Breast epithelium (tissue), 4 donors: ENCODE measurements at places on chromosomes 6 and 20.

- DNase-seq = no peak
Measured at GRCh38 chr6:17584241-17584803, 15.8 kb upstream of the FAM8A1 start.

DNA sequence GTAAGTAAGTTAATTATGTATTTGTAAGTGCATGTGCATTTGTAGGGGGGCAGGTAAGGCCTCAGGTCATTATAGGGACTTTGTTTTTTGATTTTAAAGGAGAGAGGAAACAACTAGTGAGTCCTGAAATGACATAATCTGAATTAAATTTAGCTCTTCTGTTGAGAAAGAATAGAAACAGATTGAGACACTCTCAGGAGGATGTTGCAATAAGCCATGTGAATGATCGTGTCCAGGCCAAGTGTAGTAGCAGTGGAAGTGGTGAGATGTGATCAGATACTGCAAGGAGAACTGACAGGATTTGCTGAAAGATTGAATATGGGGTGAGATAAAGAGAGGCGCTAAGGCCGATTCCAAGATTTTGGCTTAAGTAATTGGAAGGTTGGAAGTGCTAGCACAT is 2.6 kb upstream of the CENPW start:
- peak; percentile 40 for DNase-seq

- DNase-seq = no peak
Measured at GRCh38 chr6:106102034-106102433, 15.9 kb downstream of the PRDM1 start.

DNA sequence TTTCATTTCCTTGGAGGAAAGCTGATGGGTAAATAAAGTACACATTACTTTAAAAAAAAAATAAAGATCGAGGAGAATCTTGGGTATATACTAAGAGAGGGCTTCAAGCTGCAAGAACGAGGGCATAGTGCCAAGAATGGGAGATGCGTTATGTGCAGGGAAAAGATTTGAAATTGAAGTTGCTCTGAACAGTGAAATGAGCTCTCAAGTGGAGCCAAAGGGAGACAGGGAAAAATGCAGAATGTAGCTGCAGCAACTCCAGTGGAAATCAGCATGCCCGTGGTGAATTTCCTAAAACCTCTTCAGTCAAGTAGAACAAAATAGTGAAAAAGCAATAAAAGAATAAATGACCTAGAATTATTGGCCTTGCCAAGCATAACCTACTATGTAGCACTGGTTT is 11.4 kb upstream of the COL9A1 start:
- DNase-seq = no peak

DNA sequence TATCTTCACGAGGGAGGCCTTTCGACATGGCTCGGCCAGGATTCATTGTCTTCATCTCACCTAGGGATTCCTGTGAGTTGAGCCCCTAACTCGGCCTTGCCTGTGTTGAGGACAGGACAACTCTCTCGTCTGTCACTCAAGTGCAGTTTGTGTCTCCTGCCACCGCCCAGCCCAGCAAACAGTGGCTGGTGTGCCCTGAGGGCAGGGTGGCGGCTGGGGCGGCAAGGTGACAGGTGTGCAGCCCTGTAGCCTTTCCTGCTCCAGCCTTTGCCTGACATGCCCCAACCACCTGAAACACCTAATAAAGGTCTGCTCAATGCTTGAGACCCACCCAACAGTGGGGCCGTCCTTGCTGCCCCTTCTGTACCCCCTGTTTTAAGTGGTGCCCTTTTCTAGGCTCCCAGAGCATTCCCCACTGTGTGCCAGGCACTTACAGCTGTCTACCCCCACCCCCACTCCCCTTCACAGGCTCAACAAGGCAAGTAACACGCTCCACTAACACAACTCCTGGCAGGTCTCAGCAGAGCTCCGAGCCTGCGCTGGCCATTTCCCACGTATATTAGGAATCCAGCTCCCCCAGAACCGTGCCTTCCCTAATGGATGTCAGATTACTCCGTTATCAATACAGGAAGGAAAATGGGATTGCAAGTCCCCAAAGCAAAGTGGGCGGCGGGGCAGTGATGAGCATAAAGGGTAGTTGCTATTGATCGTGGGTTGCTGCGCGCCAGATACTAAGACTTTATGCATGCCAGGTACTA is 17.7 kb downstream of the GFRA4 start:
- DNase-seq = no peak

DNA sequence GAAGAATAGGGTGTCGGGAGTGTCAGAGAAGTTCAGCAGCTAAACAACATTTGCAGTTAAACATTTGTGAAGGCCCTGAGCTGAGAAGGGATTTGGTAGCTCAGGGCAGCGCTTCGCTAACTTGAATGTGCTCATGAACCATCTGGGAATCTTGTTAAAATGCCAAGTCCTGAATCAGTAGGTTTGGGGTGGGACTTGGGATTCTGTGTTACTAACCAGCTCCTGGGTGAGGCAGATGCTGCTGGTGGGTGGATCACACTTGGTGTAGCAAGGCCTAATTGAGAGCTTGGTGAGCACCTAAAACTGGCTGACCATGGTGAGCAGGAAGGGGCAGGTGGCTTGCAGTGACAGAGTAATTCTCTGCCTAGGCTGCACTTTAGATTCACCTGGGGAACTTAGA is 5.9 kb downstream of the PTPRA start:
- no peak for DNase-seq

DNA sequence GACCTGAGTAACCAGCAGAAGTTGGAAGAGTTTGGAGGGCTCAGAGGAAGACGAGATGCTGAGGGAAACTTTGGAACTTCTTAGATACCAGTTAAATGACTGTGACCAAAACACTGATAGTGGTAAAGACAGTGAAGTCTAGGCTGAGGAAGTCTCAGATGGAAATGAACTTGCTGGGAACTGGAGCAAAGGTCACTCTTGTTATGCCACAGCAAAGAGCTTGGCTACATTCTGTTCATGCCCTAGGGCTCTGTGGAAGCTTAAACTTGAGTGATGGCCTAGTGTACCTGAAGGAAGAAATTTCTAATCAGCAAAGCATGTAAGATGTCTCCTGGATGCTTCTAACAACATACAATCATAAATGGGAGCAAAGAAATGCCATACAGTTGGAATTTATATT is 24.7 kb downstream of the WDR27 start:
- no peak for DNase-seq

DNA sequence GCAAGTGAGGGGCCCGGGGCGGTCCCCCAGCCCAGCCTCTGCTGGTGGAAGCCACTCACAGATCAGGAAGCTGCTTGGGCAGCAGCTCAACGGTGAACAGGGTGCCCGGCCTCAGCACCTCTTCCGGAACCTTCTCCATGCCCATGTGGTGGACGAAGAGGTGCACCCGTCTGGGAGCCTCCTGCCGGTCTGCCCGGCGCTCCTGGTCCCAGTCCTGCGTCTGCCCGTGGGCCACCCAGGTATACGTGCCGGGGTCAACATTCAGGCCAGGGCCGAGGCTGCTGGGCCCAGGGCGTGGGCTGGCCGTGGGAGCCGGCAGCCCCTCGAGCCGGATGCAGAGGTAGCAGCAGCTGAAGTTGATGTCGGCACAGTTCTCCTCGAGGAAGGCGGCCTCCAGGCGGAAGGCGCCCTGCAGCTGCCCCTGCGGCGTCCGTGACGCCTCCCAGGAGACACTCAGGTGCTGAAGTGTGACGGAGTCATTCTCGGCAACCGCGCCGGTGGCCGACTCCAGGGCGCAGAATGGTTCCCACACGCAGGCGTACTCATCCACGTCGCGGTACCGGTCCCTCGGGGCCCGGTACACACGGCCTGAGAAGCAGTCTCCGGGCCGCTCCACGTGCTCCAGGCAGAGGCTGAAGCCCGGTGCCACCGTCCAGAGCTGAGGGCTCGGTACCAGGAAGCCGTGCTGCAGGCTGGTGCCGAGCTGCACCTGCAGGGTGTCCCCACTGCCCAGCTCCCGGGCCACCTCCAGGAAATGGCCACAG is 8.7 kb downstream of the FNDC11 start:
- DNase-seq = no peak

DNA sequence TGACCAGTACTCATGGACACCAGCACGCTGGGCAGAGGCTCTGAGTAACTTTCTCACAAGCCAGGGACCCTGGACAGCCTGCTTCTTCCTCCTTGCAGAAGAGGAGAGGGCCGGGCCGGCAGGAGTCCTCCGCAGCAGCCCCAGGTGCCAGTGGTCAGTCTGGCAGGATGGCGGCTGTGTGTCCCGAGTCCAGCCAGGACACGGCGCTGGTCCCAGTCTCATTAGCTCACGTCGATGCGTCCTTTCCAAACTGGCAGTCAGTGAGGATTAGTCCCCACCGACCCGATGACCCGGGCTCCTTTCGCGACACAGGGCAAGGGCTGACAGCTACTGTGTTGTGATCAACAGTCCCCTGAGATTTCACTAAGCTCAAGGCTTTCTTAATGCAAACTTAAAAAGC is 267.0 kb downstream of the TAF4 start:
- DNase-seq = no peak

- no peak for DNase-seq
Measured at GRCh38 chr20:53413186-53413631, 180.4 kb downstream of the ZNF217 start.

GRCh38 chr6:13217206-13217905 is 111.0 kb downstream of the TBC1D7 start:
- no peak for DNase-seq
